Stimulated activated CD4-positive, alpha-beta T cell treated with anti-CD3 and anti-CD28 coated beads, TNF-alpha, amount 100 ng/mL, for 24 hours (primary cell): ENCODE measurements at places on chromosomes 1 and 21.

GRCh38 chr1:40306296-40306695 lies 10.8 kb downstream of the COL9A2 start:
- no peak for DNase-seq

- no peak for DNase-seq
Measured at GRCh38 chr21:24289539-24289938, 1317.7 kb downstream of the MRPL39 start.

DNA sequence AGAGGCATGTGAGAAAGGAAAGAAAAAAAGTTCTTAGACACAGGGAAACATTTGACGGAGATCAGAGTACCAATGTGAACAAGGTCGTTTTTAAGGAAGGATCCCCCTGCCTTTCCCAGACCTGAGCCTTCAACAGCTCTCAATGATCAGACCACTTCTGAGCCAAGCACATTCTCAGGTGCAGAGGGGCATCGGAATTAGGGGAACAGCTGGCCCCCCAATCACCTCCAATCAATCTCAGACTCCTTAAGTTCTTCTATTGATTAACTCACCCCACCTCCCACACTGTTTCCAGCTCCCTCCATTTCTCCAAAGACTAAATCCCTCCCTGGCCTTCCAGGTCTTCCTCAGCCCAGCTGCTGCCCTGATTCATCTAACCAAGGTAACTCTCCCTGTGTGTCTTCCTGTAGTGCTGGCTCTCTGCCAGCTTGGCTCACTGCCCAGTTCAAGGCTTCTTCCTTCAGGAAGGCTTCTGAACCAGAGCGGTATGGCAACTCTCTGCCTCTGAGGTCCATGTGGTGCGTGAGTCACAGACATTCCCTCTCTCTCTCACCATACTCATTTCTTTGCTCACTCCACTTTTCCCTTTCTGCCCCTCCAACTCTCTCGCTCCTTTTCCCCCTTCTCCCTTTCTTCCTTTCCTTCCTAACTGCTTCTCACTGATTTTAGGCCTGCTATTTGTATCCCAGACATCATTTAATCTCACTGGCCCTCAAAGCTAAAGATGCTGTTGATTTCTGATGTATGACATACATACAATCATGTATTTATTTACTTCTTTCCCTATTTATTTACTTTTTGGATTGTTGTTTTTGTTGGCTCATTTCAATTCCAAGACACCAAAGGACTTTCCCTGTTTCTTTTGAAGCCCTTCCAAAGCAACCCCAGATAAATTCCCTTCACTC lies 18.1 kb downstream of the CFAP45 start:
- no peak for DNase-seq

- no peak for DNase-seq
Measured at GRCh38 chr21:37219761-37220432, 47.2 kb downstream of the VPS26C start.
